ENCODE measurements at places on chromosomes 2 and 18.
A peak's percentile ranks its signal among the peaks of the same experiment; 100 is the strongest.

GRCh38 chr18:31155498-31155897 lies 7.2 kb downstream of the DSC1 start:
- no peak for DNase-seq

DNA sequence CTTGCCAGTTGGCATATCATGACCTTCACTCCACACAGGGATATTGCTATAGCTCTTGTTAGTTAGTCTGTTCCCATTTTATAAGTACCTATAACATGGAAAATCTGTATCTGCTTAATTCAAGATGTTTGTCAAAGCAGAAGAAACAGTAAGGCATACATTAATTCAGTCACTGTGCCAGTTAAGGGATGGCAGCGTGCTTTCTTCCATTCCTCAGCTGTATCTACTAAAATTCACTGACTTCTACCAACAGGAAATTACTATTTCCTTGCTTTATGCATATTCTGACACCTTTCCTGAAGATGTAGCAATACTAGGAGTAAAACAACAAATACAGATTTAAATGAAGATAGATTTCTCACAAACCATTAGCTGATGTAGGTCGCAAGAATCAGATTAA lies 59.9 kb downstream of the RNF152 start:
- no peak for DNase-seq

GRCh38 chr2:67825476-67825875 lies 237.3 kb downstream of the C1D start:
- DNase-seq: no peak

DNA sequence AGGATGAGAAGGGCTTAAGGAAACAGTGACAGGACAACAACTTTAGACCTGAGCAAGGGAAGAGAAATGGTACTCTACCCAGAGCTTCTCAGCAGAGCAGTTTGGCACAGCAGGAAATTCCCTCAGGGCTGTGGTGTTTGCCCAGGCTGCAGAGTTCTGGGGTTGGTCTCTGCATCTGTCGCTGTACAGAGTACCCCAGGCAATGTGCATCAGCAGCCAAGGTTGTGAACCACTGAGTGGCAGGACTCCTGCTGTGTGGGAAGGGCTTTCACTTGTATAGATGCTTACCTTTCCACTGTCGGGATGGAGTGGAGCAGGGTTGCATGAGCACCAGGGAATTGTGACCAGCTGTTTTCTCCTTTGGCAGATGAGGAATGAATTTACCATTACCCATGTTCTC lies 21.2 kb downstream of the STAMBP start:
- DNase-seq: no peak

DNA sequence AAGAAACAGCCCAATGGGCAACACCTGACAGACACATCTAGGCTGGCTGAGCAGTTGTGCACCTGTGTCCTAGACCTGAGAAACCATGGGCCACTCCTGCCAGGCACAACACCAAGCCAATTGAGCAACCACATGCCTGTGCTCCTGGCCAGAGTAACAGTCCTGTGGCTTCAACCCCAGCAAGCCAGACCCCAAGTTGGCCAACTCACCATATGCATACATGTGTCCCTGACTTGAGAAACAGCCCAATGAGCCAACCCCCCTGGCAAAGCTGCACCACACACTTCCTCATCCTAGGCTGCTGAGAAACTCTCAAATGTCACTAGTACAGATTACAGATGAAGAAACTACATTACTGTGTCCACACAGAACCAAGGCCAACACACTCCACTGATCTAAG lies 36.6 kb downstream of the USP34 start:
- no peak for DNase-seq

GRCh38 chr2:138356178-138356577 lies 145.4 kb upstream of the SPOPL start:
- peak; percentile 72 for DNase-seq

DNA sequence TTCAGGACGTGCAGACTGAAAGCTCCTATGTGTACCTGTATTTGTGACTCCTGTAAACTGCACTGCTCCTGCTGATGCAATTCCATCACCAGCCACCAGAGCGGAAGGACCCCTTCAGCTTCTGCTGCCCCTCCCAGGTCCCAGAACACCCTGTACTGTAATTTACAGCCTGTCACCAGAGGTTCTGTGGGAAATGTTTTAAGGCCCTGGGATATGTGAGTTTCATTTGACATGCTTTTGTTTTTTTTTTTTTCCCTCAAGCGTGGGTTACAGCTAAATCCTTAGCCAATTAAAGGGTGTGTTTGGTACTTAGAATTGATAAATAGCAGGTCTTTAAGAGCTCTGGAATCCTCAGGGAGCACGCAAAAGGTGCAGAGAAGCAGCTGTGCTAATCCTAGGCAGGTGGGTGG lies 79.4 kb downstream of the KCTD1 start:
- no peak for DNase-seq

GRCh38 chr2:106189764-106190468 lies 4.2 kb downstream of the UXS1 start:
- no peak for DNase-seq

- DNase-seq: no peak
Measured at GRCh38 chr2:134152045-134153010, 101.5 kb upstream of the MGAT5 start.

DNA sequence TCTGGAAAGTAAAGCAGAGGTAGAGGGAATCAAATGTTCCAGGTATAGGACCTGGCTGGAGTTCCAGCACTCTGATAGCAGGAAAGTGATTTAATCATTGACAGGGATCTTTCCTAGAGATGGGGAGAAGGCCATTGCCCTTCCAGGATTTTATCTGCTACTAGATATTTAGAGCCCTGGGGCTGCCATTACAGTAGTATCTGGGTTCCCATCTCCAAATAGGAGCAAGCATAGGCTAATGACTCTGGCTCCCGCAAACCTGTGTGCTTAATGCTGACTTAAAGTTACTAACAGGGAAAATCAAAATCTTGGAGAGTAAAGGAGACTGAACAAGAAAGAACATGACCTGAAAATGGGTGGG lies 297.6 kb upstream of the CCDC68 start:
- no peak for DNase-seq

DNA sequence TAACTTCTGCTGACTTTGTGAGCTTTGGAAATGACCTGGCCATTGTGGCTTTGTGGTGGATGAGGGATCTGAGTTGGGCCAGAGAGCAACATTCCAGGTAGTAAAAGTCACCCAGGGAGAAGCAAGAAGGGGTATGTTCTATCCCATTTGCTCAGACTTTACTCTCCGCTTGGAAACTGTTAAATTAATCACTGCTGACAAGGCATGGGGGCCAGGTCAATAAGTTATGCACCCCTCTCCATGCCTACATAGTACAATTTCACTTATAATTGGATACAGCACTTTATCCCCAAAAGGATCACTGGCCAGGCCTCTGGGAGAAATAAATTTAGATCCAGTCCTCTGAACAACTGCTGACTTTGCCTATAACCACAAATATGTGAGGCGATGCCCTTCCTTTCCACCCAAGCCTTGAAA lies 92.1 kb downstream of the RPRM start:
- no peak for DNase-seq

- DNase-seq: no peak
Measured at GRCh38 chr18:11851806-11852337, 659 bp downstream of the CHMP1B start.

DNA sequence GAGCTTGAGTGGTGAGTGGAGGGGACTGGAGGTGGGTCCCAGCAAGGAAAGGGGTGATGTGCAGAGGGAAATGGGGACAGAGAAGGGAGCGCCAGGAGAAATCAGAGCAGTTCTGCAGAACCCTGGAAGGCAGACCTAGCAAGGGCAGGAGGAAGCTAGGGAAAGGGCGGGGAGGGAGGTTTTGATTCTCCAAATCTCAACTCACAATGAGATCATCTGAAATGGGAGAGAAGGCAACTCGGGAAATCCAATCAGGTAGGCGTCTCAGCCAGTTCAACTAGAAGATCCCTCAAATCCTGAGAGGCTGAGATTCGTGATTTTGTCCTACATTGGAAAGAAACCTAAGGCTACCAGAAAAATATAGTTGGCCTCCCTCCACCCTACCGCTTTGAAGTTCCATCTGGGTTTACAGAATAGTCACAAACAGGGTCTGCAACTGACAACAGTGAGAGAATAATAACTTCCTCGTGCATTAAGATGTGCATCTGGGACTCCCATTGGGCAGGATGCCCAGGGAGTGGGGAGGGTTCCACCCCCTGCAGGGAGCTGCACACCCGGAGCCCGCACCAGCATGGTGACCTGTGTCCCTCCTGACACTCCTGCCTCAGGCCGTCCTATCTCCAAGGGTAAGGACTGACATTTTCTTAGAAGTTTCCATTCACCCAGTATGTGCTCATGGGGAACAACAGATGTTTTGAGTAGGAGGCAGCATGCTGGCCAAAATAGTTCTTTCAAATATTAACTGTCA lies 113.3 kb upstream of the ODC1 start:
- no peak for DNase-seq

DNA sequence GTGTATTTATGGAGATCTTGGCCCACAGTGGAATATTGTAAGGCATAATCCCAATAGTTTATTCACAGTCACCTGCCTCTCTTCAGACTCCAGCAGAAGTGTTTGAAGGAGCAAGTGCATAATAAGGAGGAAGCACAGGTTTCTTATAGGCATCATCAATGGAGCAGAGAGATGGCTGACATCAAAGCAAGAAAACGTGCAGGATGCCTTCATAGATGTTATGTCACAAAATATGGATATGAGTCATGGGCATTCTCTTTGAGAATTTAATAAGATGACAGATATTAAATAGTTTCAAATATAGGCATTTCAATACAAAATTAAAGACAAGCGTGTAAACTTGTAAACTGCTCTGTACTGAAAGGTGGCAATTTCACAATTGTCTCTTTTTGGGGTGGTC lies 4.0 kb upstream of the RND3 start:
- no peak for DNase-seq

DNA sequence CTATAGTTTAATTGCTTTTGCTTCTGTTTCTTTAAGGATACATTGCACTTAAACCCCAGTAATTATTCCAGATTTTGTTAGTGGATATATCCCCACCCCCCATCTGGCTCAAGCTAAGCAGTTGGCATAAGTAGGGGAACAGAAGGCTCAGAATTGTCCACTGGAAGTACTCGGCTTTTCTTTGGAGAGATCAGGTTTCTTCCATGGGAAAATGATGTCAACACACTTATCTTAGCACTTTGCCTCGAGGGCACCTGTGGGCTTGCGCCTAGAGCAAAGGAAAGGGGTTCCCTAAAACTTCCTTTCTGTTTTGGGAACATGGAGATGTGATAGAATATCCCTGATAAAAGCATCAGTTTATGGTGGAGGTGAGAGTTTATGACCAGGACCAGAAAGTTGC lies 130.6 kb downstream of the FMNL2 start:
- no peak for DNase-seq

DNA sequence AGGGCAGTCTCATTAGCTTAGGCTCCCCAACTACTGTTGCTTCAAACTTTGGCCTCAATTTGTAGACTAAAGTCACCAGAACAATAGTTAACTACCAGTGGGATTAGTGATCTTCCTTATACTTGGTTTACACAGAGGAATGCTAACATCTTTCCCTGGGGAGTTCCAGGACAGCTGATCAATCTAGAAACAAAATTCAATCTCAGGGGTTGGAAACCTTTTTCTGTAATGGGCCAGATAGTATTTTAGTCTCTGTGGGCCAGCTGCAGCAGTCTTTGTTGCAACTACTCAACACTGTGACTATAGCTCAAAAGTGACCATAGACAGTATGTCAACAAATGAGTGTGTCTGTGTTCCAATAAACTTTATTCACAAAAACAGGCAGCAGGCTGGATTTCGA lies 85.7 kb downstream of the METTL8 start:
- DNase-seq: no peak

- DNase-seq: no peak
Measured at GRCh38 chr2:231188506-231189170, 9.8 kb upstream of the ARMC9 start.

DNA sequence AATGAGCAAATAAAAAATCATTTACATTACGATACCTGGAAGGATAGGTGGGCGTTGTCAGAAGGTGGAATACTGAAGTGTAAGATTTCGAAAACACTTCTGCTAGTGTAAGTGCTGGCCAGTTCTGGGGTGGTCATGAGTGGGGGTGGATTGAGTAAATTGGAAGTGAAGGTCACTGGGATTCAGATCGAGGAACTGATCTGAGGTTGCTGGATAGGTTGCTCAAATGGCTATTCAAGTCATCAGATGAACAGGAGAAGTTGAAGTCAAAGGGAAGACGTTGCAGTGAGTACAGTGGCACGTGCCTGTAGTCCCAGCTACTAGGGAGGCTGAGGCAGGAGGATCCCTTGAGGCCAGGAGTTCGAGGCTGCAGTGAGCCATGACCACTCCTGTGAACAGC lies 95.7 kb downstream of the MALT1 start:
- DNase-seq: no peak

- no peak for DNase-seq
Measured at GRCh38 chr18:8814206-8814605, 108.8 kb downstream of the MTCL1 start.

GRCh38 chr18:67644226-67644625 lies 127.7 kb upstream of the DSEL start:
- DNase-seq: no peak

- no peak for DNase-seq
Measured at GRCh38 chr2:102983786-102984185, 222.0 kb downstream of the TMEM182 start.

DNA sequence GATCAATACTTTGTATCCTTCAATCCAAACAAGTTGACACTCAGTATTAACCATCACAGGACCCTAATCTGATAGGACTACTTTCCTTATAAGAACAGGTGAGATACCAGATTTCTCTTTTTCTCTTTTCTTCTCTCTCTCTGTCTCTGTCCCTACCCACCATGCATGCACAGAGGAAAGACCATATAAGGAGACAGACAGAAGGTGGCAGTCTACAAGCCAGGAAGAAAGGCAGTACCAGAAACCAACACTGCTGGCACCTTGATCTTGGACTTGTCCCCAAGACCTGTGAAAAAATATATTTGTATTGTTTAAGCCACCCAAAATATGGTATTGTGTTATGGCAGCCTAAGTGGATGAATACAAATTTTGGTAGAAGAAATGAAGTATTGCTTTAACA lies 156.2 kb upstream of the KCNH7 start:
- DNase-seq: no peak

DNA sequence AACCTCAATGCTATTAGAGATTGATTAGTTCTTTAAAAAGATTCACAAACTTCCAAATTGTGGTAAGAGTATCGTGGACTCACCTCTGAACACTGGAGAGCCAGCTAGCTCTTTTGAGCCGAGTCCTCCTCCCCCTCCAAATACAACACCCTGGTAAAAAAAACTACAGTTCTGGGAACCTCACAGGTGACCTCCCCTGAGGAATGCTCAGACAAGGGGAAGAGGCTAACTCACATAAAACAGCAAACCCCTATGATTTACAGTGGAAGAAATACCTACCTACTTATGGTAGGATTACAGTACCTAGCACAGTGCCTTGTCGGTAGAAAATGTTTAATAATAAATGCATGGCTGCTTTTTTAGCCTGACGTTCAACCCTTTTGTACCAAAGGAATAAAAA lies 8.4 kb downstream of the ZNF24 start:
- DNase-seq: no peak

GRCh38 chr2:188307850-188308283 lies 16.2 kb downstream of the GULP1 start:
- no peak for DNase-seq

- no peak for DNase-seq
Measured at GRCh38 chr2:1815053-1815452, 70.7 kb upstream of the PXDN start.

Data from BJ (cell line).